Stimulated activated CD8-positive, alpha-beta memory T cell treated with anti-CD3 and anti-CD28 coated beads, Interleukin-7, amount 100 ng/mL, for 1 hour (primary cell): ENCODE measurements at places on chromosomes 5 and 9.

- DNase-seq = no peak
Observed at GRCh38 chr9:79562749-79563386, 8.9 kb upstream of the TLE4 start.

DNA sequence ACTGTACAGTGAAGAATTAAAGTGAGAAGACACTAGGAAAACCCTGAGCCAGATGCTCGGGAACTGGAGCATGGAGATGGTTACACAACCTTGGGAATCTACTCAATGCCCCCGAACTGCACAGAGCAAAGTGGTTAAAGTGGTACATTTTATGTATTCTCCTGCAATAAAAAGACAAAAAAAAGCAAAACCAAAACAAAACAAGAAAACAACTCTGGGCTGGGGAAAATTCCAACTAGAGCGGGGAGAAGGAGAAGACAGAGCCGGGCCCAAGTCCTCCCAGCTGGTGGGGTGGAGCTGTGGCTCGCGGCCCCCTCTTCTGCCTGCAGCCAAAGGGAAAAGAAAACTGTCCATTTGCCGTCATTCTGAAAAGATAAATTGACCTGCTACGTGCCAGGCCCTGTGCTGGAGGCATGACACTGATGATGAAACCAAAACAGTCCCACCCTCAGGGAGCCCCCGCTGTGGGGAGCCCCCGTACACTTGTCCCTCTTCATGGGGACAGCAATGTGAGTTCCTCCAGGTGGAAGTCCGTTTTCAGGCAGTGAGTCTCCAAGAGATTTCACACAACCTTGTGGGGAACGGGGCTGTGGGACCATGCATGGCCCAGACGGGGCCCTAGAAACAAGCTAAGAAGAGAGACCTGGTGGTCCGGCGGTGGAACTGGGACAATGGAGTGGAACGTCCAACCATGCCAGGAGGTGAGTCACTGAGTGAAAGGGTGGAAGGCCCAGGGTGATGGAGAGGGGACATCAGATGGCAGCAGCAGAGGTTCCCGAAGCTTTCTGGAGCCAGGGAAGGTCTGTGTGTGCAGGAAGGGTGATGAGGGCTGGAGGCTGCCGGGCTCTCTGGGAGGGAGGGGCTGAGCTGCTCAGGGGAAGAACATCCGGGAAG, 114.8 kb upstream of the COL5A1 start:
- DNase-seq = no peak

- DNase-seq = no peak
Observed at GRCh38 chr9:77726814-77727213, 78.7 kb upstream of the GNA14 start.

DNA sequence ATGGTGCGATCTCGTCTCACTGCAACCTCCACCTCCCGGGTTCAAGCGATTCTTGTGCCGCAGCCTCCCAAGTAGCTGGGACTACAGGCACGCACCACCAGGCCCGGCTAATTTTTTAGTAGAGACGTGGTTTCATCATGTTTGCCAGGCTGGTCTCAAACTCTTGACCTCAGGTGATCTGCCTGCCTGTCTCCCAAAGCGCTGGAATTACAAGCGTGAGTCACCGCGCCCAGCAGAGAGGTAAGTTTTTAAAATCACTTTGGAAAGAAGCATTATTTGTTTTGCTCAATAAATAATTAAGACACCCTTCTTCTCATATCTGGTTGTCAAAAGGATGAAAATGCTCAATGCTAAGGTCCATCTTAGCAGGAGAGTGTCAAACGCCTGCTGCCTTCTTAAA, 48.5 kb upstream of the STXBP1 start:
- no peak for DNase-seq

DNA sequence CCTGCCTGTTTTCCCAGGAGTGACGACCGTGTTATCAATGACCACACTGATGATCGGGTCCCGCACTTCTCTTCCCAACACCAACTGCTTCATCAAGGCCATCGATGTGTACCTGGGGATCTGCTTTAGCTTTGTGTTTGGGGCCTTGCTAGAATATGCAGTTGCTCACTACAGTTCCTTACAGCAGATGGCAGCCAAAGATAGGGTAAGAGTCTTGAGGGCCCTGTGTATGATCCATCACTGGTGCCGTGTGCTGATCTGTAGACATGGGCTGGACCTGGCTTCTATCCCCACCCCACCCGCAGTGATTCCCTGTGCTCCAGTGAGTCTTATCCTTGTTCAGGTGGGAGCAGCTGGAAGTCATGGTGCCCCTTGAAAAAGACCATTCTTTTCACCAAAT, 26.0 kb downstream of the GABRP start:
- no peak for DNase-seq

- no peak for DNase-seq
Observed at GRCh38 chr5:4225741-4226140, 630.1 kb downstream of the IRX1 start.

- no peak for DNase-seq
Observed at GRCh38 chr5:98641671-98642070, 131.8 kb upstream of the RGMB start.

DNA sequence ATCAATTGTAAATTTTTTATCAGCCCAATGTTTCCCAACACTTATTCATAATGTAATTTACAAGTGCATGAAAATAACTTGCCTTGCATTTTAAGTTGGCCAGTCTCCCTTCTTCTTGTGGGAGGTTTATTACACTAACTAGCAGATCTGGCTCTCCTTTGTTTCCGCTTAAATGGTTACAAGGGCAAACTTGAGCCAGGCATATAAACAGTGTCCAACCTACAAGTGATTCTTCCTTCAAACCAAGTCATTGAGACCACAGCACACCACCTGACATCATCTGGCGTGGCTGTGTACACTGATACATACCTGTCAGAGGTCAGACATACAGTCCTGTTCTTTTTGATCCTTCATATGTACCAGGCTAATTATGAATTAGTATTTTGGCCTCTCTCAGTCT, 80.1 kb downstream of the ALDH1A1 start:
- DNase-seq = no peak

GRCh38 chr9:27425827-27426510, 98.1 kb upstream of the IFNK start:
- DNase-seq = no peak

DNA sequence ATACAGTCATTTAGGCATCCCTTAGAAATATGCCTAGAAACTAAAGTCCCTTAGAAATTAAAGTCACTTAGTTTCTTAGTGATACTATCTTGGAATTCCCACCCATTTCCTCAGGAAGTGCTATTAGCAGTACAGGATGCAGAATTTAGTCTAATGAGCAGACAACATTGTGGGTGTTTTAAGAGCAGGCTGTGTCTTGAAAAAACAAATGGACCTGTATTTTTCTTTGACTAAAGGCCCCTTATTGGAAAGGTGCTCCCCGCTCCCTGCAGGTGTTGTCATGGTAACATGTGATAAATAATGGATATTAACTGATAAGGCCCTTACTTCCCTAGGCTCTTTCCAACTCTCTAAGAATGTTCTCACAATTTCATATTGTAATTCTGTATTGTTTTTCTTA, 38.8 kb upstream of the STARD4 start:
- DNase-seq = no peak

- no peak for DNase-seq
Observed at GRCh38 chr9:13383855-13384254, 104.4 kb upstream of the MPDZ start.

DNA sequence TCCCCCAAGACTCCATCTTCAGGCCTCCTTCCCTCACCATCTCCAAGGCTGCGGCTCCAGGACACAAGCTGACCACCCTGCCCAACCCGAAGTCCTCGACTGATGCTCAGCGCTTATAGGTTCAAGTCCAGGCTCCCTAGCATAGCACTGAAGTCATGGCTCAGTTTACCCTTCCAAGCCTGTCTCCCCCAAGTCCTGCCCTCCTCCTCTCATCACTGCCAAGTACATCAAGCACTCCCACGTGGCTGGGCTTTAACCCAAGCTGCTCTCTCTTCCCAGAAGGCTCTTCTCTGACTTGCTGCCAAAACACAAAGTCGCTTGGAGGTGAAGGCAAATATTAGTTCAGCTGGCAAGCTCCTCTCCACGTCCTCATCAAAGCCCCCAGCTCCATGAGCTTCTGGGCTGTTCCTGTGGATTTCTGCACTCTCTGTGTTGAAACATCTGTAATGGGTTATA, 22.1 kb upstream of the MARCHF6 start:
- DNase-seq = no peak

DNA sequence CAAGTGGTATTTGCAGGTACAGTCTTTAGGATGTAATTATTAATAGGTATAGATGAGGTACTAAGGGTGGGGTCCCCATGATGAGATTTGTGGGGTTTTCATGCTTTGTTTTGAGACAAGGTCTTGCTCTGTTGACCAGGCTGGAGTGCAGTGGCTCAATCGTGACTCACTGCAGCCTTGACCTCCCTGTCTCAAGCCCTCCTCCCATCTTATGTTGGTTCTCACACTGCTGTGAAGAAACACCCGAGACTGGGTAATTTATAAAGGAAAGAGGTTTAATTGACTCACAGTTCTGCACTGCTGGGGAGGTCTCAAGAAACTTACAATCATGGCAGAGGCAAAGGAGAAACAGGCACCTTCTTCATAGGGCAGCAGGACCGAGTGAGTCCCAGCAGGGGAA, 217.5 kb downstream of the CDK5RAP2 start:
- no peak for DNase-seq

DNA sequence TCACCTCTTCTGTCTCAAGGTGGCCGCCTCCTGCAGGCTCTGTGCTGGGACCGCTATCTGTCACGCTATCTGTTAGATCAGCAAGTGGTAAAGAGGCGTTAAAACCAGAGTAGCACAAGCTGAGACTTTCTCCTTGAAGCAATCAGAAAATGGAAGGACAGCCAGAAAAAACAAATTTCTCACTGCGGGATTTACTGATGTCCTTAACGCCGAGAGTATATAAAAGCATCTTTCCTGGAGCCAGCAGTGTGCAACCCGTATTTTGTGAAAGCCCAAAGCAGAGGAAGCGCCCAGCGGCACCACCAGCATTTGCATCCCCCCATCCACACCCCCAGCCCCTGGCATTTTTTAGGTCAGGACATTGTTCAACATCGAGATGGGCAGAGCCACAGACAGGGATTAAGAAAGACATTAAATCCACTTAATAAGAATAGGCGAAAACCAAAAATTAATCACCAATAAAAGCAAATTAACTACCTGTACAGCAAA, 48.6 kb downstream of the DUSP1 start:
- no peak for DNase-seq

GRCh38 chr9:134489621-134490408, 151.8 kb upstream of the COL5A1 start:
- DNase-seq = no peak

GRCh38 chr5:75951158-75951557, 132.0 kb upstream of the SV2C start:
- no peak for DNase-seq

- DNase-seq = no peak
Observed at GRCh38 chr5:59483971-59484472, 409.5 kb downstream of the PDE4D start.

- no peak for DNase-seq
Observed at GRCh38 chr5:173029499-173029921, 26.6 kb upstream of the CREBRF start.

GRCh38 chr5:158753354-158753753, 346.4 kb downstream of the EBF1 start:
- DNase-seq = no peak

DNA sequence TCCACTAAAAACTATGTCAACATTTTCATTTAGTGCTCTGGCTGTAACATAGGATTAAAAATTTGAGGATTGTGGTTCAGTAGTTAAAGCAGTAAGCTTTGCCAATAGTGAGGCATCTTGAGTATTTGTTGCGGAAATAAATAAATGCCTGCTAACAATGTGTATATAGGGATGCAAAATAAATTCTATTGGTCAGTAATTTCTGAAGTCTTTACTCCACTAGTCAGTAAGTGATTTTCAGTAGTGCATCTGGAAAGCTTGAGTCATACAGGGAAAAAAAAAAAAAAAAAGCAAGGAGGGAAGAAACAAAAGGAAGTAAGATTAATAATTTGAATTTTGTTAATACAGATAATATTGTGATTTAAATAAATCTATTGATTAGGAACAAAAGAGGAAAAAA, 21.0 kb downstream of the NIPBL start:
- no peak for DNase-seq

DNA sequence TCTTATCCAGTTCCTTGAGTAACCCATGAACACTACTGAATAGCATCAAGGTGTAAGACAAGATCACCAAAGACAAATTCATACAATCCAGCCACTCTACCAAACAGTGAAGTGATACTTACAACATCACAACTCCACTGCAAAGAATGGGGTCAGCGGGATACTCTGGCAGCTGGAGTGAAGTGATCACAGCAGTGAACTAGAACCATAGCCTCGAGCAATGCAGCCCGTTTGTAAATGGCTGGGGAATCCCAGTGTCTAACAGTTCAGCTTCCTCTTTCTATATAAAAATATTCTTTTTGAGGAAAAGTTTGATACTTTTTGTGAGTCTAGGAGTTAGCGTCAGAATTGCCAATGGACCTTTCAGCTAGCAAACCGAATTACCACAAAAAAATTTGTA, 515.2 kb downstream of the ZNF608 start:
- DNase-seq = no peak

- DNase-seq = no peak
Observed at GRCh38 chr5:98804066-98804465, 30.6 kb downstream of the RGMB start.

DNA sequence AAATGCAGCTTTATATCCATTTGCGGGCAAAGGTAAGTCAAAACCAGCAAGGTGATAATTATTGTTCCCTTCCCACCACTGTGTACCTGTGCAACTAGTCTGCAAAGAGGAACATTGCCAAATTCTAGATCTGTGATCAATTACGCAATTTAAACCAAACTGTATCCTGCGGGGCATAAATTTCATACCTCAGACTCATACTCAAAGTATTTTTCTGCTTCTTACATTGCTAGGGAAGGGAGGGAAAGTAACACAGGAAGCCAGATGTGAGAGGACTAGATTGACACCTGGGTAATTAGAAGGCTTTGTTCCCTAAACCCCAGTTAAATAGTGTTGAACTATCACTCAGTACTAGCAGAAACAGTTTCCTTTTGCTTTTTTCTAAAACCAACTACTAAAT, 240.2 kb upstream of the ZNF608 start:
- DNase-seq = no peak

- peak; percentile 7 for DNase-seq
Observed at GRCh38 chr5:154756868-154757813, 2.0 kb downstream of the LARP1 start.

- no peak for DNase-seq
Observed at GRCh38 chr9:130940027-130940549, 1.0 kb upstream of the FIBCD1 start.

DNA sequence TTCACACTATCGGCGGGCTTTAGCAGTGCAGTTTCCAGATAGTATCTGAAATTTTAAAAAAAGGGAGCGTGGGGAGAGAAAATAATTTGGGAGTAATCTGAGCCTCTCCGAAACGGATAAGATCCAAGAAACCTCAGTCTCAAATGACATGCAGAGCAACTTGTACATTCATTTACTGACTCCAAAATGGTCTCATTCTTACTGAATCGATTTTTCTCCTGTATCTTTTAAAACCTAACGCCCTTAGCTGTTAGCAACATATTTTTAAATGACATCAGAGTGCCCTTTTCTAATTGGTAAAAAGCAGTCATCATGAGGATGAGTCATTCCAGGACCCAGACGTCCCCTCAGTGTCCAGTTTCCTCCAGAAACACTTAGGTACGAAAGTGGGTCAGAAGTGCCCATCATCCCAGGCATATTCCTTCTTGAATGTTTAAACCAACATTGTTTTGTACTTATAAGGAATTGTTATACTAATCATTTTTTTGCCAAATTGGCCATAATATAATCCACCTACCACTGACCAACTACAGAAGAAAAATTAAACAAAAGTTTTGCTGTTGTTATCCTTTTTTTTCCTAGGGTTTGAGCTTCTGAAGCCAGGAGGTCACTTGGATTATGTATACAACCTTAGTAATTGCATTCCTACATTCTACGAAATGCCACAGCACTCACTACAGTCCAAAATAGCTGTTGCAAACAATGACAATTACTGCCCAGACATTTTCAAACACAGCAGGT, 354.4 kb downstream of the ADAMTS6 start:
- DNase-seq = no peak
